ENCODE measurements at places on chromosomes 5 and 9.

GRCh38 chr5:146732962-146733361 is 145.6 kb downstream of the PPP2R2B start:
- no peak for DNase-seq

DNA sequence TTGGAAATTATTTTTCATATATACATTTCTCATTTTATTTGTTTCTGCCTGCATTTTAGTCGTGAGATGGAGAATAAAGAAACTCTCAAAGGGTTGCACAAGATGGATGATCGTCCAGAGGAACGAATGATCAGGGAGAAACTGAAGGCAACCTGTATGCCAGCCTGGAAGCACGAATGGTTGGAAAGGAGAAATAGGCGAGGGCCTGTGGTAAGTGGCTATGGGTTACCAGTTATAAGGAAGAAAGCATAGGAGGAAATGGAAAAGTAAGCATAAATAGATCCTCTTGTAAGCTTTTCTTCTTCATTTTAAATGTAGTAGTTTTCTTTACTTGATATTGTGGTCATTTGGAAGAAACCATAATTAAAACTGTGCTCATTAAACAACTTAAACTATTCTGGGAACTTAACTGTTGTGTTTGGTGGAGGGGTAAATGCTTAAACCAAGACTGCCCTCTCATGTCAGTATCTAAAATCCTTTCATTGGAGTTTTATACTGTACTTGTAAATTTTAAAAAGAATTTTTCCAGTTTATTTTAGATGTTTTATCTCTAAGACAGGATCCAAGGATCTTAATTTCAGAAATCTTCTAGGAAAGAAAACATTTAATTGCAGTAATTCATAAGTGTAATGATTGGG is 41.3 kb downstream of the MAP3K1 start:
- no peak for DNase-seq

GRCh38 chr5:61402970-61403900 is 71.2 kb downstream of the ZSWIM6 start:
- DNase-seq, result no peak

DNA sequence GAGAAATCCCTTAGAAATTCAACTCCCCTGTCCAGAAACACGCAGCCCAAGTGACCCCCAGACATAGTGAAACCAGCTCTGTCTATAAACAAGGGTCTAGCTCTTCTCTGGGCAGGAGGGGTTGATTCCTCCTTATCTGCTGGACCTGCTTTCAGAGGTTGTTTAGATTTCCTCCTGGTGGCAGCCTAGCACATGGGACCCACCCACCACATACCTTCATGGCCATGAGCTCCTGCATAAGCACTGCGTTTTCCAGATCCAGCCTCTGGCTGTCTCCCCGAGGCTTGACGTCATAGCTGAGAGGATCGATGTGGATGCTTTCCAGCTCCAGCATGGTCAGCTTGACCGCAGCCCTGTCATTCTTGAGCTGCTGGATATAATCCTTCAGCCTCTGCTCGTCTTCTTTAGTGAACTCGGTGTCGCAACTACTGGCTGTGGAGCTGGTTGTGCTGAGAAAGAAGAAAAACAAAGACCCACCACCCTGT is 77.0 kb downstream of the DCP2 start:
- no peak for DNase-seq

DNA sequence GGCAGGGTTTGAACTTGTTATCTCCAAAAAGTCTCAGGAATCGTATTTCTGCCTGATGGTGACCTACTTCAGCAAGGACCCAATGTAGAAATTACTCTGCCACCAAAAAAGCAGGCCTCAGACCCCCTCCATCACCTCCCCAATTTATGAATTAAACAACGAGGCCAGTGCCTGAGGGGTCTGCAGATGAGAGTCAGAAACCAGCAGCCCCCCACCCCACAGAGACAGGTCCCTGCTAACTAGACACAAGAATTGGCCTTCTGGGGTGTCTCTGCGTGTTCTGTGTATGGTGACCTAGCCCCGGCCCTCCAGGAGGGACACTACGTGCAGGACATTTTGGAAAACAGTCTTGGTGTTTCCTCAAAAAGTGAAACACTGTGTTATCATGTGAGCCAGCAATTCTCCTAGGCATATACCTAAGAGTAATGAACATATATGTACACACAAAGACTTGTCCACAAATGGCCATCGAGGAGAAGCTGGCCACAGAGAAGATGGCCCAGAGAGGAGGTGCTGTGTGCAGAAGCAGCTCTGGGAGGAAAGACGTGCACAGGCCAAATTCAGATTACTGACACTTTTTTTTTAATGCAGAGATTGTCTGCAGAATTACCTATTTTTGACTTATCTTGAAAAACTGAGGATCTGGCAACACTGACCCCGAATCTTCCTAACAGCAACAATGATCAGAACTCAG is 93.8 kb downstream of the ADAMTS2 start:
- no peak for DNase-seq

DNA sequence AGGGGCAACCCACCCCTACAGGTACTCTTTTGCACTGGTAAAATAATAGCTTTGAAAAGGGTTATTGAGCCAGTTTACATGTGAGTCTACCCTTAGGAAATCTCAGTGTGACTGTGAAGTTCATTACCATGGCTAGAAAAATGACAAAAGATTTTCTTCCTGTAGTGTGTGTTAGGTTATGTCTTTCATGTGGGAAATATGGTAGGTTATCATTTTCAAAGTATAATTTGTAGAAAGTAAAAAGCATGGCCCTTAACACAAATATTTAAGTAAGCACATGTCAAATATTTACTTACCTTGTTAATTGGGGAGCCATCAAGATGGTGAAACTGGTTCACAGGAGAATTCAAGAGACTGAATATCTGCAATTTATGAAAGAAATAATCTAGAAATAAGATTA is 37.3 kb upstream of the PLPP1 start:
- DNase-seq, result no peak

- no peak for DNase-seq
Observed at GRCh38 chr5:51279983-51280706, 103.1 kb upstream of the ISL1 start.

DNA sequence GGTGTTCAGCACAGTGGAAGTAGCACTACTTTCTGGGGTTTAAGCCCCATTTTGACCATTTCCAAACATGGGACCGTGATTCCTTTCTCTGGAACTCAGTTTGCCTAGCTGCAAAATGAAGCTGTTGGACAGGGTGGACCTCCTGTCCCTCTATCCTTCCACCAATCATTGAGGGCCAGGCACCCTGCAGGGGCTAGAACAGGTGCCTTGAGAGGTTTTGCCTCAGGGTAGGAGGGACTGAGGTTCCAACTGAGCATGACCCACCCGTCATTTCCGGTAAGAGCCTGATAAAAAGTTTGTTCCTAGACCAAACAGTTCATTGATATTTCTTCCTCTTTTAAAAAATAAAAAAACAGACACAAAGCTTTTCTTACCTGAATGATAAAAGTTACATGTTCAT is 116.5 kb downstream of the MVB12B start:
- no peak for DNase-seq

DNA sequence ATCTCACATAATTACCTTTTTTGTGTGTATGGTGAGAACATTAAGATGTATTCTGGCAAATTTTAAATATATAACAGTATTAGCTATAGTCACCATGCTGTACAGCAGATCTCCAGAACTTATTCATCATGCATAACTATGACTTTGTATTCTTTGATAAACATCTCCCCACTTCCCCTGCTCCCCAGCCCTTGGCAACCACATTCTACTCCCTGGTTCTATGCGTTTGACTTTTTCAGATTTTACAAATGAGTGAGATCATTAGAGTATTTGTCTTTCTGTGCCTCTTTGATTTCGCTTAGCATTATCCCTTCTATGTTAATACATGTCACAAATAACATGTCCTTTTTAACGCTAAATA is 49.4 kb downstream of the SMC2 start:
- no peak for DNase-seq

DNA sequence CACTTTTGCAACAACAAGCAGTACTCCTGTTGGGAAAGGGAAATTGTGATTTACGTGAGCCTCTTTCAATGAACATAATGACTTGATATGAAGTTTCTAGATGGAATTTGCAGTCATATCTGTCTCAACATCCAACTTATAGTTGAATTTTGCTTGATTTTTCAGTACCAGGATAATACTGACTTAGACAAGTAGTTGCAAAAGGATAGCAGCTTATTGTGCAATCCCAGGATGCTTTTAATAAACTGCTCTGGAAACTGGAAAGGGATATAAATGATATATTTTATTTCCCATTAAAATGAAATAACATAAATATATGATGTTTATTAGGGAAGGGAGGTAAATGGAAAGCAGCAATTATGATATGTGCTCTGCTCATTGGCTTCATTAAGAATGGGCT is 174.4 kb upstream of the RGMB start:
- DNase-seq, result no peak

GRCh38 chr5:55624841-55625588 is 87.1 kb downstream of the SLC38A9 start:
- DNase-seq, result no peak

DNA sequence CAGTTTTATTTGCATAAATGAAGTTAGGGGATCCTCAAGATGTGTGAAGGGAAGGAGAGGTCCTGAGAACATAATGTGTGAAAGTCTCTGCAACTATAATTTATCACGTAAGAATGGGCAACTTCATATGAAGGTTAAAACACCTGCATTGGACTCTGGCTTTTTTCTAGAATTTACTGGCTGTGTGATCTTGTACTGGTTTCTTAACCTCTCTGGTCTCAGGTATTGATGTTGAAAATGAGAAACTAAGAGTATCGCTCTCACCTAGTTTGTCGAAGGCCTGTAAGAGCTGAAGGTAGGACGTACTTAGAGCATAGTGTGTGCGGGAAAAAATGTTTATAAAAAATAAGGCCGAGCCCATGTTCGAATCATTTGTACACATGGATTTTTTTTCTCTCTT is 280.5 kb downstream of the ICE1 start:
- DNase-seq, result no peak

- no peak for DNase-seq
Observed at GRCh38 chr9:69317081-69317480, 7.9 kb upstream of the ENTREP1 start.

GRCh38 chr9:112917047-112917986 is 26.6 kb upstream of the SLC46A2 start:
- DNase-seq, result peak; percentile 27

- DNase-seq, result no peak
Observed at GRCh38 chr5:106086352-106086751, 1584.4 kb downstream of the EFNA5 start.

DNA sequence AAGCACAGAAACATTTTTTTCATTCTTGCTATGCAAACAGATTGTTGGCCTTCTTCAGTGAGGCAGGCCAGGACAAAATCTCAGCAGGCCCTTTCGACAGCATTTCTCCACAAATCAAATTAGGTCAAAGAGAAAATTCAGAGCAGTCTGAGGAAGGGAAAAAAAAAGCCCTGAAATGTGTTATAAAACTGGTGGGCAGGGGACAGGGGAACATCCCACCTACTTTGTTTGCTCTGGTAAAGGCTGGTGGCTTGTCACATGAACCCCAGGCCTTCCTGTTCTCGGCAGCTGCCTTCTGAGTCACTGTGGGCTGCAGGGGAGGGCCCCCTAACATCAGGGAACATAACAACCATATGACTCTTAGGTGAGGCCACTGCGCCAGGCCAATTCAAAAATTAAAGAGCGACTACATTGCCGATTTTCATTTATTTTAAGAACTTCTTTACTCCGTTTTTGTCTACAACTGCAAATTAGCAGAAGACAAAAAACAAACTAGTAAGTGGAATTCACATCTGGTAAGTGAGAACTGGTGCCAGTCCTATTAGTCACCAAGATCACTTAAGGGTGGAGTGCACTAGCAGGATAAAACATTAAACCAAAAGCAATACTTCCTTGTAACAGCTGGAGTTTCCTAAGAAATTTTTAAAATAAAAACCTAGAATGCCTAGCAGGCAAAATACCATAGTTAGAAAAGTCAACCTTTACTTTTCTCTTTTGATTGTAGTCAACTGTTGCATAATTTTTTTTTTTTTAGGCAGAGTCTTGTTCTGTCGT is 46.2 kb upstream of the DENND4C start:
- DNase-seq, result peak; percentile 59

DNA sequence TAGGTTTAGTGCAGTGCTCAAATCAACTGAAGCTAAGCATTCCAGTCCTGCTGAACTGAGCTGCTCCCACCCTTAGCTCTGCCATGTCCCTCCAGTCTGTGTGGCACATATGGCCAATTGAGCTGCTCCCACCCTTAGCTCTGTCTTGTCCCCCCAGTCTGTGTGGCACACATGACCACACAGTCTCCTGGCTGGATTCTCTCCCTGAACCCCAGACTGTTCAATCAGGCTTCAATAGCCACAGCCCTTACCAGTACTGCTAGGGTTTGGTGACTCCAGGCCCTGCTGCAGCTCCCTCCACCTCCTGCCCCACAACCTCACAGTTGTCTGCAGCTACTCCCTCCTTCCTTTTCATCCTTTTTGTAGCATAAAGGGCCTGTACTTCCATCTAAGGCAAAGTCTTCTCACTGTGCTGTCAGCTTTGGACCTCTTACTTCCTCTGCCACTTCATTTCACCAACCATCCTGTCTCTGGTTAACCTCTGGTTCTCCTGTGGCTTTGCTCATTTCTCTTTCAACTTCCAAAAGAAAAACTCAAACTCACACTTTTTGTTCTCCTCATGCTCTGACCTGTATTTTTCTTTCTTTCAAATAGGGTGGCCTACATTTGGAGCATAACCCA is 50.8 kb downstream of the ADAMTS12 start:
- DNase-seq, result no peak

DNA sequence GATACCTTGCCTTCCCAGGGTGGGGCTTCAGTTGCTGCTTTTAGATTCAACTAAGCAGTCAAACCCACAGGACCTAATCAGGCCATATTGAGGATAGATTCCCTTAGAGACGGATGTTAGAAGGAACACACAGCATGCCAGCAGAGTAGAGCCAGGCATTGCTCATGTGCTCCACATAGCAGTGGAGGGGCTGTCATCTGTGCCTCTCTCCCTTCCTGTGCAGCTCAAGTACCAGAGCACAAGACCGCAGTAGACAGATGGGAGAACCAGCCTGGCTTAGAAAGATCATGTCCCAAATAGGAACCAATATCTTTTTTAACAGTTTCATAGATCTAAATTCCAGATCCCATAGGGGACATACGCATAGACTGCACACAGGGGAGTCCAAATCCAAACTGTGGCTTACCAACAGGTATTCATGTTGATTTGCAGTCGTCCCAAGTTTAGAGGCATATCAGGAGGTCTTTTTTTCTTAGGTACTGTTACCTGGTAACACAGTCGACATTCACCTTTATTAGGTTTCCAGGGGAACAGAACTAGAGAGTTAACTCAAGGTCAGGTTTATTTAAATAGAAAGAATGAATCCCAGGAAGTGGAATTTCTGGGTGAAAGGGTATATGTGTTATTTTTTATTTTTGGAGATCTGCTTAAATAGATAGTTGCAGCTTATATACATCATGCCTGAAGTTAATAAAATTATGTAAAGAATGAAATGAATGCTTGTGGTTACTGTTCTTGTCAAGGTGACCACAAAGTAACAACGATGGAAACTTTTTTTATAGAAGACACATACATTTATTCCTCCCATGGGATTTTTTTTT is 43.5 kb upstream of the PCAT7 start:
- DNase-seq, result no peak
